Progenitor cell of endocrine pancreas (in vitro differentiated cells): ENCODE measurements at places on chromosomes 7 and 10. TPM values are rescaled to one million over a fixed set of nuclear protein-coding genes. Genes with fewer than 3 reads are reported as not detected.

RGR gene
- not detected in 2 replicates for total RNA-seq

DNA sequence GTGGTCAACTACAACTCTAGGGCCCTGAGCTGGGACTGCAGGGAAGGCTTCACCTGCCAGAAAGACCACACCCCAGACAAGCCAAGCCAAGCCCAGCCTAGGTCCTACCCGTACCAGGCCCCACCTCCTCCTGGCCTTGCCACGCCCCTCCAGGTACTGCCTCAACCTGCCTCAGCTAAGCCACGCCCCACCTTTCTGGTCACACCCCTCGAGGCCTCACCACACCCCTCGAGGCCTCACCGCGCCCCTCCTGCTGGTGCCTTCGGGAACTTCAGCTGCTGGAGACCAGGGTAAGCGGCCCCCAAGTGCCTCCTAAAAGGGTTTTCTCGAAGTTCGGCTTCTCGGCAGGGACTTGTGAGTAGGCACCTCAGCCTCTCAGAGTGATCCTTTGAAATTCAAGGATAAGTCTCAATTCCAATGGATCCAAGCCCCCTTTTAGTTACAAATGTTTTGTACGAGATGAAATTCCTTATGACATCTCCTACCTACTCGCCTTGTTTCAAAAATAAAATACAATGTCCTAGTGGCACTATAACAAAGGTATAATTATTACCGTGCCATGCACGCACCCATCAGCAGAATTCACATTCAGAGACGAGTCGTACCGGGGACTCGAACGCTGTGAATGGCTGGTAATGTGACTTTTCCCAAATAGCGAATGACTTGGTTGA, 171.2 kb downstream of the ARHGAP21 start:
- DNase-seq, result peak; percentile 20

DNA sequence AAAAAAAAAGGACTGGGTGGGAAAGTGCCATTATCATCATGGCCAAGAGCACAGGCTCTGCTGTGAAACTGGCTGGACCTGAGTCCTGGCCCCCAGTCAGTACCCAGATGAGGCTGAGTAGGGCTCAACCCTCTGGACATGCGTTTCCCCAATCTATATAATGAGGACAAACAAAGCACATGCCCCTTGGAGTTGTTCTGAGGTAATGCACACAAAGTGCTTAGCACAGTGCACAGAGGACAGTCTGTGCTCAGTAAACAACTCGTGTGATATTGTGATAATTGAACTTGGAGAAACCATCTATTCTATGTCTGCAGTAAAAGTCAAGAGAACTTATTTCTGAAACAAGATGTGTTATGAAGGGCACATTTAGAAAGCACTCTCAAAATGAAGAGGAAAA, 138.8 kb downstream of the KCNMA1 start:
- no peak for DNase-seq

DNA sequence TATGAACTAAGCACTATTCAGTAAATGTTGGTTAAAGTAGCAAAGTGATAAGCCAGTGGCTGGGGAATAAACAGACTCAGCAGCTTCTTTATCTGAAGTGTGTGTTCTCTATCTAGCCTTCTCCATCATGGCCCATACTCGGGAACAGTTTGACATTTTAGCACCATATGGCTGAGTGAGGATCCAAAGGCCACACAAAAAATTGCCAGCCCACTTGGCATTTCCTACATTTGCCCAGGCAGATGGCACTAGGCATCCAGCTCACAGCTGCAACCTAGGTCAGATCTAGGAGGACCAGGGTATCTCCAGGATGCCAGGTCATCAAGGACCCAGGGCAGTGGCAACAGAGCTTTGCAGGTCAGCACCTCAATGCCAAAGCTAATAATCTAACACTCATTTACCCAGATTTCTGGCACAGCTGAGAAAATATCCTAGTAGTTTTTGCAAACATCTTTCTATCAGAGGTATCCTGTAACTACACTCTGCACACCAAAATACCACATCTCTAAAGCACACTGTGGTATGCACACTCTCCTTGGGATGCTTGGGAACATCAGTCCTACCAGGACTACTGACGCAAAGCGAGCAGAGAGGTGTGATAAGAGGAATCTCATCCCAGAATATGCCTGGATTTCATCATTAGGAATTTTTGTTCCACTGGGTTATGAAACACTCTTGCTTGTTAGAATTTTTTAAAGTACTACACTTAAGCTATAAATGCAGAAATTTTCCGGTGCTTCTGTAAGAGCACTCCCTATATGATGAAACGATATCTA, 61.7 kb downstream of the DOCK4 start:
- DNase-seq, result no peak

DNA sequence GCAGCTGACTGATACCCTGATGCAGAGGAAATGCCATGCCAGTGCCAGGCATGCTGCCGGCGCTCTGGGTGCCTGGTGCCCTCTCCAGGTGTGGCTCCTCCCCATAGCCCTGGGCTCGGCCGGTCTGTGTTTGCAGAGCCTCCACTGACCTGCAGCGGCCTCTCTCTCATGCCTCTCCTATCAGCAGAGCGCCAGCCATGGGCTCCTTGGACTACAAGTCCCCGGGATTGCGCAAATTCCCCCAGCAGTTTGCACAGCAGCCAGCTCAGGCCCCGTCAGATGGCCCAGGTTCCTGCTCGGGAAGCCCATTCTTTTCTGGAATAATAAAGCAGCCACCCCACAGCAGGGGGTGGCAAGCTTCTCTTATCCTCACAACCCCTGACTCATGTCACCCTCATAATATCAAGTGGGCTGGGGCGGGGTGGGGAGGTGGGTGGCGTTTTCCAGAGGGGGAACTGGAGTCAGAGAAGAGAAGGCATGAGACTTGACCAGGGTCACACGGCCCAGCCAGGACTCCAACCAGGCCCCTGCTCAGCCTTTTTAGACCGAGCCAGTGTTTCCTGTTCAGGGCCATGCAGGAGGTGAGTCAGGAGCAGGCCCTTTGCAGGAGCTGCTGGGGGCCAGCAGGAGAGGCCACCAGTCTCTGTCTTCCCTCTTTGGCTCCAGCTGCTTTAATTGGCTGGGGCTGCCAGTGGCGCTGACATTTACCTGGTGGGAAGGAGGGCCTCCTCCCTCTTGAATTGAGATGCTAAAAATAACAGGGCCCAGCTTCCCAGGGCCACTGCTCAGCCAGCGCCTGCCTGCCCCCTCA, 58.6 kb downstream of the ZMIZ1 start:
- DNase-seq, result peak; percentile 32

DNA sequence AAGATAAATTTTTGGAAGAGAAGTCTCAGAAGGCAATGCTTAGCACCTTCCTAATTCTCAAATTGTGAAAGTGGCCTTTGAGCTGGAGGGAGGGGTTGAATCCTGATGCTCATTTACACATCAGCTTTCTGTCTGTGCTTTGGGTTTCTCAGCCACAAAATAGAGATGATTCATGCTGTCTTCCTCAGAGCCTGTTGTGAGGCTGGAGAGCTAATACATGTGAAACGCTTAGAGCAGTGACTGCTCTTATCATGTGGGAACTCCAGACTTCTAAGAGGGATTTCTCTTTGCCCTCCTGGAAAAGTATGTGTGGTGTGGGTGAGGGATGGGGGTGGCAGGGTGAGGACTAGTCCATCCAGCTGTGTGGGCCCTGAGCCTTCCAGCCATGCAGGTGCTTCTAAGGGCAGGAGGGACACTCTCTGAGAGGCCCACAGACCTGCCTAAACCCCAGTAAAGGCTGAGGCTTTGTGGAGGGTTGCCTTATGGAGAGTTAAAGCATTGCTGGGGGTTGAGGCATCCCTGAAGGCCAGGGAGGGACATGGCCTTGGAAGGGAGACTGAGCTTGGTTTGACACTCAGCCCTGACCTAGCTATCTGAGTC, 4.8 kb upstream of the EVX1 start:
- DNase-seq, result no peak

DNA sequence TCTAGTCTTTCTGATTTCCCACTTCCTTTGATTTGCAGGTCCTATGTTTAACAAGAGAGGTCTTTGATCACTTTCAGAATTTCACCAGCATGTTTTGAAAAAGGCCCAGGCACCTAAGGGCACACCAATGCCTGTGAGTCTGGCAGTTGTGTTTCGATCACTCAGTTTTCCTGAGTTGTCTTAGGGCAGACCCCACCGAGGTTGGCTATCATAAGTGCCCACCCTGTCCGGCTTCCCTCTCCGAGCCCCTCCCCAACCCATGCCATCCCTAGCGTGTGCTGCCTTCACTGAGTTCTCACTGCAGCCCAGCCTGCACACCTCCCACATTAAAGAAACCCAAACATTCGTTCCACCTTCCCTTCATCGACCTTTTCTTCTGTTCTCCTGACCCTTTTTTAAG, 257.9 kb downstream of the GRID1 start:
- no peak for DNase-seq
